Iris pigment epithelial cell (primary cell): ENCODE measurements at places on chromosomes 4 and X.

GRCh38 chrX:67718926-67719325, 175.1 kb downstream of the AR start:
- no peak for DNase-seq

- DNase-seq = no peak
Measured at GRCh38 chrX:100659431-100660137, 15.6 kb downstream of the SRPX2 start.

DNA sequence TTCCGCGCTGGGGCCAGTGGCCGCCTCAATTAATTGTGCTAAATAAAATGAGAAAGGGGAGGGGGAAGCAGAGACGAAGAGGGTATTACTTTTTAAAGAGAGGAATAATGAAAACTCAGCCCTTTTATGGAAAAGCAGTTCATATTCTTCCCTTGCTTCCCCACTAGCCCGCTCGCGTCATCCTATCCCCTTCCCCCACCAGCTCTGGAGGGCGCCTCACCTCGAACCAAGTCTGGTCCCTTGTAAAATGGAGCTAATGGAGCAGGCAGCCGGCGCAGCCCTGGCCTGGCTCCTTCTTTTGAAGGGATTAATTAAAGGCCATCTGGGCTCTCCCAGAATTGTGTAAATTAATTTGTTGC, 511 bp upstream of the NKX6-1 start:
- no peak for DNase-seq

DNA sequence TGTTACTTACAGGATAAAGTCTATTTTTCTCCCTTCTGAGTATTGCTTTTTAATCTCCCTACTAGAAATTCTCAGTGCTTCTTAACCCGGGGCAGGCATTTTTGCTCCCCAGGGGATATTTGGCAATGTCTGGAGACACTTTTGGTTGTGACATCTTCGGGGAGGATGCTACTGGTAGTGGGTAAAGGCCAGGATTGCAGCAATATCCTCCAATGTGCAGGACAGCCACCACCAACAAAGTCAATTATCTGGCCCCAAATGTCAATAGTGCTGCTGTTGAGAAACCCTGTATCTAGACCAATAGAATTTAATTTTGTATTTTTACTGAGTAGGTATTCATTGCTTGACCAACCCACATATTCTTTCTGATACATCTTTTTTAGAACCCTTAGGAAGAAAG, 669.5 kb upstream of the MAGEB2 start:
- no peak for DNase-seq

DNA sequence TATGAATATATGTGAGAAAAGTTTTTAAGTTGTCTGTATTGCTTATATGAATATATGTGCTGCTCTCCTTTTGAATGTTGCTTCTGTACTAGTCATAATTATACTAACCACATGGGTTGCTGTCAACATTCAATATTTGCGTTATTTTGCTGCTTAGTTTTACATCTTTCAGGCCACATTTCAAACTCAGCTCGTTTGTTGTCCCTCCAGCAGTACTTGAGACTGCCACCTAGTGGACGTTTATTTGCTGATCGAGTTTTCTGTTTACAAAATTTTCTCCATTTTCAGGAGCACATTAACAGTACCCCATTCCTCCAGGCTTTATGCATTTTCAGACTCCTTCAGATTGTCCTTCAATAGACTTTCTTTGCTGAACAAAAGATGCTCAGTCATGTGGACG, 75.8 kb downstream of the NUDT11 start:
- peak; percentile 52 for DNase-seq

DNA sequence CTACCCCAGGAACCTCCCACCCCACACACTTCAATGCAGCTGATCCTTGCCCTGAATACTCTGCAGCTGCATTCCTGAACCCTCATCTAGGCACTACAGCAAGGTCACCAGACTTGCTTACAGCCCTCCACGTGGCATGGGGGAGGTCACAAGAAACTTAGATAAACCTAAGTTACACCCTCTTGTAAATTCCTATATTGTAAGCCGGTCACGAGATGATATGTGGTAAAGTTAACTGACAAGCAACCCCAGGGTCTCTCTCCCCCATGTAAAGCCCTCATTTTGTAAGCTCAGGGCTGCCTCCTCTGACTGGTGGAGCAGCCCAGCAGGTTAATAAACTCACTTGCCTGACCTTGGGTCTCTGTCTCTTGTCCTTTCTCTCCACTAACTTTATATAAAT, 570.7 kb downstream of the PCDH7 start:
- no peak for DNase-seq

DNA sequence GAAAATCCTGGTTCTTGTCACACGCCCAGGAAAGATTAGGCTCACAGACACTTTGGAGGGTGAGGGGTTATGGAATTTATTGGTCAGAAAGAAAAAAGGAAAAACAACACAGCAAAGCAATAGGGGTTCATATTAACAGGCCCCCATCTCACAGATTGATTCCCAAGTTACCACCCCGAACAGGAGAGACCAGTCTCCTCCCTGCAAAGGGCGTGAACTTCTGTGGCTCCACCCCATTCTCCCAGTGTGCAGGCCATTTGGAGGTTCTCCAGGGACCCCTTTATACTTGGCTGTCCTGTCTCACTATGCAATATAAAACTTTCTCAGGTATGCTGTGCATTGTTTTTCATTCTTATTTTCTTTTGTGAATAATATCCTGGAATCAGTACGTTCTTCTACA, 7.4 kb downstream of the FGF2 start:
- no peak for DNase-seq

- no peak for DNase-seq
Measured at GRCh38 chrX:723781-724180, 93.2 kb downstream of the SHOX start.

DNA sequence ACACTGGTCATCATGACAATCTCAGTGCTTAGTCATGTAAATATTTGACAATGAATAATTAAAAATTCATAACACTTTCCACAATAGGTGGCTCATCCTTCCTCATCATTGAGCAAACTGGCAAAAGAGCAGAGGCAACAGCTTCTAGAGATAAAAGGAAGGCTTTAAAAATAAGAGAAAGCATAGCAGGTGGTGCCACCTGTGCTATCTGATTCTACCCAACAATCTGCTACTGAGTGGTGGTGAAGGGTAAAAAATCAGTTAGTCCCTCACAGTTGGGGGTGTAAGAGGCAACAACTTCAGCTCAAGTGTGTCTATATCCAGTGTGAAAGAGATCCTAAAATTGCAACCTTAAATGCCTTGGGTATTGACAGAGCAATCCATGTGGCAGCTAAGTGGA, 280.1 kb upstream of the PPARGC1A start:
- DNase-seq = no peak

DNA sequence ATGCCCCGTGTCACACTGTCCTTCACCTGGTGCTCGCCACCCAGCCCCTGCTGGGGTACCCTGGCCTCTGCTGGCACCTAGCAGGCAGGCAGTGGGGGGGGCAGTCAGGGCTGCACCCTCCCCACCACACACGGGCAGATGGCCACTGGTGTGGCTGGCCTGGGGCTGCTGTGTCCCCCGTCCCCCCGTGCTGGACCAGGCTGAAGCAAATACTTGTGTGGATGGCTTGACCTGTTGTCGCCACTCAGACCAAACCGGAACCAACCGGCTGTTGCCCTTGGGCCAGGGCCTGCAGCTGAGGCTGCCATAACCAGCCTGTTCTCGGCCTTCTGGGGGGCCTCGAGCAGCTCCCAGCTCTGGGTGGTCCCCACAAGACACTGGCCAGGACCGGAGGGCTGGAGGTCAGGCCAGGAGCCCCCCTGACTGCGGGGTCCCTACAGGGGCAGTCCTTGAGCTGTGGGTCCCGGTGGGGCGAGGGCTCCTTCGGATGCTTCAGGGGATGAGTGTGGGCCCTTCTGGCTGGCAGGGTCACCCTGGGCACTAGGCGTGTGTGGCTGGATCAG, 4.3 kb downstream of the FGFR3 start:
- DNase-seq = no peak

DNA sequence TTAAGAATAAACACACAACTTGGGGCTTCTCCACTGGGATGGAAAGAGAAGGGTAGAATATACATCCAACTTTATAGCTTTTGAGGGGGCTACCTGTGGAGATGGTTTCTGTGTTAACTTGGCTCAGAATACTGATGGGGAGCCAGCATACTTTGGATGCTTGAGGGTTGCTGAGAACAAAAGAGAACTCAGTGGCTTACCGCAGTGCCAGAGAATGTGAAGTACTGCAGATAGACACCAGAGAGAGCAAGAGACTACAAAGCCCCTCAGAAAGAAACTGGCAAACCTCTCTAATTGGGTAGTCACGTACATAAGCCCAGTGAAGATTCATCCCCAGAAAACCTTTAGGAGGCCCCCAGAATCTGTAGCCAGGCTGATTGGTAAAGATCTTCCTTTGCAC, 214.4 kb downstream of the DCHS2 start:
- peak; percentile 1 for DNase-seq

DNA sequence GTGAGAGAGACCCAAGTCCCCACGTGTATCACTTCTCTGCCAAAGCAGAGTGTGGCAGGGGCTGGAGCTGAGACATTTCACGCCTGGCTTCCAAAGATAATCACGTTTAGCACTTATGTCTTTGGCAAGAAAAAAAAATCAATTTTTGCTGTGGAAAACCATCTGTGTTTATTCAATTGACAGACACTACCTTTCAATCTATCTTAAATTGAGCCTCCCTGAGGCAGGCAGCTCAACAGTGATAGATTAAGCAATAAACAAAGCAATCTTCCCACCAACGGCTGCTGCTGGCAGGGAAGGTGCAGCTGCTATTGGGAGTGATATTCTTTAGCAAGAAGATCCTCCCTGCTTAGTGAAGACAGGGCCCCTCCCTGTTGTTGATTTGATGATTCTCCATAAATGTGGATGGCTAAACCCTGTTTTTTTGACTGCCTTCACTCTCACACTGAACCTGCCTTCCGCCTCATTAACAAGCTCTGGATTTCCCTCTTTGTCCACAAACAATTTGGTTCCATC, 11.6 kb upstream of the MAGEB17 start:
- DNase-seq = no peak

- no peak for DNase-seq
Measured at GRCh38 chr4:74997948-74998729, 65.2 kb downstream of the PARM1 start.

GRCh38 chr4:115865736-115866135, 752.3 kb upstream of the NDST4 start:
- DNase-seq = no peak

DNA sequence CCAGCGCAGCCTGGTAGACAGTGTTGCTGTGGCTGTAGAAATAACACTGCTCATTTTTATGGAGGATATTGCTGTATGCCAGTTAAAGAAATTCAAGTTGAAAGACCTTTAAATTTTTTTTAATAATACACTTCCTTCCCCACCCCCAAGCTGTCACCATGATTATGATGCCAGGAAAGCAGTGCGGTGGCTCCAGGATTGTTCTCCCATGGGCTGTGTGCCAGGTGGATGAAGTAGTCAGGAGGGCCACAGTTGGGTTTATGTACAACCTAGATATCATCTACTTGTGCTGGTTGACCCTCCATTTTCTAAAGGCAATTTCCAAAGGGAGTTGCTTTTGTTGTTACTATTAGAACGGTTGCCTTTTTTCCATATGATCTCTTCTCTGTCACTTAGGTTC, 136.6 kb downstream of the AFF1 start:
- no peak for DNase-seq

DNA sequence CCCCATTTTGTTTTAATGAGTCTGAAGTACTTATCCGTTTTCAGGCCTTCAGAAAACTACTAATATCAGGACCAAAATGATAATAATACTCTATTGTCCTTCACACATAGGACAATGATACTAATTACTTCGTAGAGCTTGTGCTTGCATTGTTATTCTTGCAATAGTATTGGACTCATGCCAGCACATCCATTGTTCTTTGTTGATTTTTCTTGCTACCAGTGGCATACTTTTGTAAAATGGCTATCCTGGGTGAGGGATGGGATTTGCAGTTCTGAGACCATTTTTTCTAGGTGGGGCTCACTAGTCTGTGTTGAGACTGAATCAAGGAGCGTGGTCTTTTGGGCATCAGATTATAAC, 195.3 kb downstream of the MAML3 start:
- no peak for DNase-seq

DNA sequence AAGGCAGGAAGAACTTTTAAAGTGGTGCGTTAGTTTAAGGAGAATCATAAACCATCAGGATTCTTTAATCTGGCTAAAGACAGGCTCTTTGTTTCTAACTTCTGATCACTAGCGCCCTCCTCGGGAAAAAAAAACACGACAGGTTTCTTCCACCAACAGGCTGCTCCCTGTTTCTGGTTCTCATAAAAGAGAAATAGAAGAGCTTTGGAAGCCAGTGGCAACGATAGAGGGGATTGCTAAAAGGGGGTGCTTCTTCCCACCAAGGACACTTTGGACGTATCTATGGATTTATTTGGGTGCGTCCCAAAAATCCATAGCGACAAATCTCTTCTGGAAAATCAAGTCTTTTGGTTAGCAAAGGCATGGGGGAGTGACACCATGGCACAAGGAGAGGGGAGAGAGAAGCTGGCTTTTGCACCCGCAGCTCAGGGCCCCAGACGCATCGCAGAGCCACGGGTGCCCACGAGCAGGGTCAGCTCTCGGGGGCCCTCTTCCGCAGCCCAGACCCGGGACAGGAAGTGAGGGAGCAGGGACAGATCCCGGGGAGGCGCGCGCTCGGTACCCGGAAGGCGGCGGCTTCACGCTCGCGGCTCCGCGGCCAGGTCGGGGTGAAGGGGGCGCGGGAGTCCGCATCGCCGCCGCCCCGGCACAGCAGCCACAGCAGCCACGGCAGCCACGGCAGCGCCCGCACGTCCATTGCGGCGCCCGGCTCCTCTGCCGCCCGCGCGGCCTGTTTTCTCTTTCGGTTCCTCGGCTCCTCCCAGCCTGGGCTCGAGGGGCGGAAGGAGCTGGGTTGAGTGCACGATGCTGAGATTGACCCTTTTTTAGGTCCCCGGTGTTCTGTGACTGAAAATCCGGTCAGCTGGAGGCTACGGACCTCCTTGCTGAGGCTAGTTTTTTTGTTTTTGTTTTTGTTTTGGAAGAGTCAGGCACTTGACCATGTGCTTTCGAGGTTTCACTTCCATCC, at the start of gene CTSO:
TSS of gene CTSO (minus strand) at position 716 of the 967 bp plus-strand sequence. CDS start at position 697, 19 bp downstream.
- peak; percentile 84 for DNase-seq

DNA sequence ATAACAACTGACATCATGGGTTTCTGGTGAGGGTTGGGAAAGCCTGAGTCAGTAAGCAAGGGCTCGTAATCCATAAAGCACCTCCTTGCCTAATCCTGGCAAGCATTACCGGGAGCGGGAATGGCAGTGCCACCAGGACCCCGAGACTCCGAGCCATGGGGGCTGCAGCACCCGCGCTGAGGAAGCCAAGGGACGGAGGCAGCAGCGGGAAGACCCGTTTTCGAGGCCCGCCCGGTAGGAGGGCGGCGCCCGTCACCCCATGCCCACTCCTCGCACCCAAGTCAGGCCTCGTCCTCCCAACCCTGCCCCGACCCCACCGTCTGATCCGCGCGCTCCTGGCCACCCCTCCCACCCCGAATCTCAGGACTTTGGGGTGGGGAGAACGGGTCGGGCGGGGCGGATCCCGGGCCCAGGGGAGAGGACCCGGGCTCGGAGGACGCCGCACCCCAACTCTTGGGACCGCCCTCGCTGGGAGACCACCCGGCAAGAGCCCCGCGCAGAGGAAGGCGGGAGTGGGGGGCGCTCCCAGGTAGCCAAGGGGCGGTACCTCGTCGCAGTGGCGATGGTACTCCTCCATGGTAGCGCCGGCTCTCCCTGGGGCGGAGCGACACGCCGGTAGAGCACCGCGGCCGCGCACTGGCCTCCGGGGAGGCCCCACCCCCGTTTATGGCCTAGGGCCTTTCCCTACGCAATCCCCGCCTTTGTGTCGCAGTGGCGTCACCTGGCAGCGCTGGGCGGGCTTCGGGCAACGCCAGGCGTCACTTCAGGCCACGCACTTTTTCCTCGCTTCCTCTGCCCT, at the start of gene DYNLT3:
TSS of gene DYNLT3 (minus strand) at position 638 of the 799 bp plus-strand sequence. CDS start at position 577, 61 bp downstream.
- peak; percentile 56 for DNase-seq

- no peak for DNase-seq
Measured at GRCh38 chr4:5543681-5544080, 164.7 kb downstream of the EVC2 start.

- peak; percentile 11 for DNase-seq
Measured at GRCh38 chr4:127212701-127213100, 420.1 kb upstream of the INTU start.
